K562 (cell line): ENCODE measurements at places on chromosomes 3 and 15. TPM values are rescaled to one million over a fixed set of nuclear protein-coding genes. Genes with fewer than 3 reads are reported as not detected.
A peak's percentile ranks its signal among the peaks of the same experiment; 100 is the strongest.

- peak; percentile 20 for DNase-seq
Measured at GRCh38 chr3:157248590-157249422, 88.9 kb upstream of the CCNL1 start.

GRCh38 chr3:11370191-11370590, 98.0 kb downstream of the ATG7 start:
- no peak for DNase-seq

- DNase-seq: no peak
Measured at GRCh38 chr15:63605816-63606215, 8.6 kb downstream of the FBXL22 start.

DNA sequence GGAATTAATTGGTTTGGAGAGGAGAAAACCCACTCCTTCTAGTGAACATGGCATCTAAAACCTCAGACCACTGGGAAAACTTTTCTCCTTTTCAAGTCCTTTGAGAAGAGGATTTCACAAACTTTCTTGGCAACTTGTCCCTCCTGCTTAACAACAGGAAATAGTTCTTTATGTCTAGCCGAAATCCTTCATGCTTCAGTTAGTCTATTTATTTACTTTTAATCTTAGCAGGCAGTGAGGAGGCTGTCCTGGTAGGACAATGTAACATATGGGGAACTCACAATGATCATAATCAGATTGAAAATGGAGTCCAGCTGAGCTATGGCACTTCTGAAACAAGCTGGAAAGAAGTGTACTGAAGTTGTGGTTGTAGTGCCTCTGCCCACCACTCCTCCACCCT, 50.6 kb downstream of the KY start:
- DNase-seq: no peak

Gene CCDC13
- 0.48 and 0.89 TPM in 2 replicates for polyA plus RNA-seq

GRCh38 chr3:66812136-66812535, 186.0 kb upstream of the KBTBD8 start:
- no peak for DNase-seq

DNA sequence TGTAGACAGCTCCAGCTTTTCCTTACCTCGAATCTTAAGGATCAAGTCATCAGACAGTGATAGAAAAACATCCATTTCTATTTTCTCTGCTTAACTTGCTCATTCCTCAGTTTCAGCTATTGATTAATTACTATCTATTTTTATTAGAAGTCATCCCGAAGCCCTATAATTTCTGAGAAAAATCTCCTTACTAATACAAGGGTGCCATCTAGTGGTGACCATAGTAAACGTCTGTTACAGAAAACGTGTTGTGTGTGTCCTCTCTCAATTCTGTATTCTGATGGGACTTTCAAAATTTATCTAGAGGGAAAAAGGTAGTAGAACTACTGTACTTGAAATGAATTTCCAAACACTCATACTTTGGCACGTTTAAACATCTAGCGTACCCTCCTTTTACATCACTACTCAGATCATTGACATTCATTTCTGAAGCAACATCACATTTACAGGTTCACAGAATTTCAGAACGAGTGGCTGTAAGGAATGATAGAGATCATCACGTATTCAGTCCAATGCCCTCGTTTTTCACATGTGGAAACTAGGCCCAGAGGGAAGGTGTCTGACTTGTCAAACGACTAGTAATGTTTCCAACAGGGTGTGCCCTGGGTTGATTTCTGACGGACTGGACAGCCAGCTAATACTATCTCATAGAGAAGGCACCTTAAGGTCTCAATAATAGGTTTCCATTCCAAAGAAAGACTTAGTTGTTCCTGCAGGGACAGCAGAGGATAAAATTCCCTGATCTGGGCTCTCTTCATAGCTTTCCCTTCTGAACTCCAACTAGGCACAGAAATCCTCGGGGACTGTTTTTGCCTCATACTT, 25.6 kb downstream of the HACD2 start:
- peak; percentile 45 for DNase-seq

DNA sequence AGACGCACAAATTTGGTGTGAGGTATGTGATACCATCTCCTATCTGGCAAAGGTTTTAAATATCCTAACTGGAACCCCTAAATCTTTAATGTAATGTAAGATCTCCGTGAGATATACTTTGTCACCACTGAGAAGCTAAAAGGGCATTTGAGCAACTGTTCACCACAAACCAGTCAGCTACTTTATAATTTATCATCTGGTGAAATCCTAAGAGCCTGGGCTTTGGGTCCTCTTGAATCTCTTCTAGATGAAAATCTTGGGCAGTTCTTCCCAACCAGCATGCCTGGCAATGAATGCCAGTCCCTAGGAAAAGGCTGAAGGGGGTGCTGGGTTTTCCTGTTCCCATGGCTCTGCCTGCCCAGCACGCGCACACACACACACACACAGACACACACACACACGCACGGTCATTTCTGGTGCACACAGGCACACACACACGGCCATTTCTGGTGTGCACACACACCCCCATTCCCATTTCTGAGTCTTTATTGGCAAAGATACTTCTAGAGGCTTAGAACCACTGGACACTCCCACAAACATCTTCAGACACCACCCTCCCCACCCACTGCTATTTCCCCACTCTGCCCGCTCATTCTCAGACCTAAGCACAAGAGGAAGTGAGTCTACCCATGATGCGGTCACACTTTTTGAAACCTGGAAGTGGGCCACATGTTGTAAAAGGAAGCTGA, 72.6 kb downstream of the MYO1E start:
- no peak for DNase-seq

DNA sequence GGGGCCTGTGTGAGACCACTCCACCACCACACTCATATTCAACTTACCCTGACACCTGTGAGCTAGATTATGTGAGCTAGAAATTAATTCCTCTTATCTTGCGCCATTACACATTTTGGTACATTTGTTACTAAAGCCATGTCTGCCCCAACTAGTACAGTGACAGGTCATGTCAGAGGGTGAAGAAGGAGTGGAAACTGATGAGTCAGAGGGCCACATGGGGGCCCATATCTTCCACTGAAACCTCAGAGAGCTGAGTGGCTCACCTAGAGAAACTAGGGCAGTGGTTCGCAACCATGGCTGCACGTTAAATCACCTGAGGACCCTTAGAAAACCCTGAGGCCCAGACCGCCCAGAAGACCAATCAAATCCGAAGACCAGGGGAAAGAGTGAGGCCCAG, 15.7 kb upstream of the MEF2A start:
- DNase-seq: peak; percentile 33

- DNase-seq: no peak
Measured at GRCh38 chr3:63519426-63519825, 133.0 kb upstream of the SNTN start.

Gene DGKG
- polyA plus RNA-seq: 0.01 and 0.35 TPM in 2 replicates

DNA sequence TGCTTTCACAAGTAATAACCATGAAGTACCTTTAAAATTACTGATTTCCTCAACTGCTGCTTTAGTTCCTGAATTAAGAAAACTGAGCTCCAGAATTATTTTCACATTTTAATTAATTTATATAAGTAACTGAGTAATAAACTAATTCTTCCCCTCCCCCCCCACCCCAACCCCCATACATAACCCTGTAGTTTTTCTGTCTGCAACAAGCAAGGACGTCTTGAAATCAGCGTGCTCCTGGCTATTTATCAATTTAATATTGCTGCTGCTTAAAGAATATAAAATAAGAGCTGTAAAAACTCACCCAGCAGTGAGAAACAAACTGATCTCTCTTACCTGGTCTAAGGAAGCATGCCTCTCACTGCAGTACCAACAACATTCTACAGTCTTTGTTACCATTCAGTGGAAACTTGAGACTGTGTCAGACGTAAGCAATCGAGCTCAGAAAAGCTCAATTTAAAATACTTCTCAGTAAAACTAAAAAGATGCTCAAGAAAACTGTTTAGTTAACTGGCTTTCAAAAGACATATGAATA, 121.0 kb downstream of the TFDP2 start:
- DNase-seq: peak; percentile 57

Gene CYP1A2
- polyA plus RNA-seq: not detected in 2 replicates

DNA sequence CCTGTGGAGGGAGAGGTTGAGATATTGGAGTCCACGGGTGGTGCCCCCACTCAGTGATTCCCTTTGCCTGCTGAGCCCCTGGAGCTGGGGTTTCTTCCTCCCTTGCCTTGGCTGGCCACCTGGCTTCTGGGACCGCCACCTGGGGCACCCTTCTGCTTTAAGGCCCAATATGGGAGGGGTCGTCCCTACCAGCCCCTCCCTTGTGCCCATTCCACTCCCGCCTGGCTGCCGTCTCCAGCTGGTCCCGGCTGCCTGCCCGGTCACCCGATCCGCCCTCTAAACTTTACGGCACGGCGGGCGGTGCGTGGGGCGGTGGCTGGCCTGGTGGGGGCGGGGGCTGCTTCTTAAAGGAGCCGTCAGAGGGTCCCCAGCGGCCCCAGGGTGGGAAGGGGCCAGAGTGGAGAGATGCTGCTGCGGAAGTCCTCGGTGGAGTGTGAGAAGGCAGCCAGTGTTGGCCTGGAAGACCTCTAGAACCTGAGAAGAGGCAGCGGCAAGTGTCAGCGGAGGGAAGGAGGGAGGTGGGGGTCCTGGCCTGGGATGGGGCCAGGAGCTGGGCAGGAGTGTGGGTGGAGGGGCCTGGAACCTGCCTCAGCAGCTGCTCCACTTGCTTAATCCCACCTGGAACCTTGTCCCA, 1.6 kb upstream of the SEMA3B start:
- DNase-seq: no peak

Gene LRRC3B
- polyA plus RNA-seq: not detected in 2 replicates

DNA sequence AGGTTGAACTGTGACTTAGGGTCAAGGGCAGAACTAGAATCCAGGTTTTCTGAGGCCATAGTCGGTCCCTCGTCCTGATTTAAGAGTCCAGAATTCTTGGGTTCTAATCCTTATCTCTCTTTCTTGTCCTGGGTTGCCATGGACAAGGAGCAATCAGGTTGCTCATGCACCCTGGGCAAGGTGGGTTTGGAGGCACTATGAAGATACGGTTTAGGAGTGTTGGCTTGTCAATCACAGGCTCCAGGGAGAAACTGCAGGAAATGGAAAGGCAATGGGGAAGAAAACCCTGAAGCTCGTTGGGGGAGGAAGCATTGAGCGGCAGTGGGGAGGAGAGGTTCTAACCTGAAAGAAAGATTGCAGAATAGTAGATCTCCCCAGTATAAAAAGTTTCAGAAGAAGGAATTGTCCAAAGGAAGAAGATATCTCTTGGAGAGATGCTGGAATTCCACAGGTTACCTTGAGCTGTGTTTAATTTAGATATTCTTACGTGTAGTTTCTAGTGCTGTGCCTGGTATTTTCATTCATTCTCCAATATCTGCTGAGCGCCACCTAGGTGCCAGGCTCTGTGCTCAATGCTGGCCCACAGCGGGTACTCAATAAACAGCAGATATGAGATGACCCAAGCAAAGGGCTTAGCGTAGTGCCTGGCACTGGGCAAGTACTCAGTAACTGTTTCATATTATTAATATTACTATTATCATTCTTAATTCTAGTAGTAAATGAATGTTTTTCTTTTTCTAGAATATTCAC, 2.0 kb downstream of the ACAN start:
- DNase-seq: no peak

Gene ZNF619
- 6.0 and 6.2 TPM in 2 replicates for polyA plus RNA-seq

GRCh38 chr3:73484656-73485248, 140.0 kb downstream of the PDZRN3 start:
- DNase-seq: no peak

Gene KLHL40
- polyA plus RNA-seq: not detected in 2 replicates

Gene SMCO1
- polyA plus RNA-seq: 0.05 TPM in 1 of 2 replicates, not detected in the other

Gene SNX22
- polyA plus RNA-seq: 1.7 and 2.0 TPM in 2 replicates

Gene IQCB1
- polyA plus RNA-seq: 27.9 and 28.6 TPM in 2 replicates

GRCh38 chr15:35721751-35722150, 175.8 kb upstream of the DPH6 start:
- DNase-seq: no peak

DNA sequence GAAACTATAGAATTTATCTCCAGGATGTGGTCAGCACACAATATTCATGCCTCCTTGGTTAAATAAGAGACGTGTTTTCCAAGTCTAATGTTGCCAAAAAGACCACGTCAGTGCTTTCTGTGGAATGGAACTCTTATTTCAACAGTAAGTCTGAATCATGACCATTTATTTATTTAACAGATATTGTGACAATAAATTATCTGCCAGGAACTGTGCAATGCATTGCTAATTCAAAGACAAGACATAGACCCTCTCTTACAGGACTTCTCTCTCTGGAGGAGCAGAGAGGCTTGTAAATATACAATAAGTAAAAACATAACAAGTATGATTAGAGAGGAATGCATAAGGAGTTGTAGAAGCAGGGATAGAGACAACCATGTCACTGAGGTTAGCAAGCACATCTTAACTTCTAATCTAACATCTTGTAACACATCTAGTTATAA, 227.5 kb downstream of the DTWD1 start:
- no peak for DNase-seq

Gene ASB14
- polyA plus RNA-seq: not detected in 2 replicates

- DNase-seq: no peak
Measured at GRCh38 chr15:93073465-93073952, 15.5 kb downstream of the RGMA start.

GRCh38 chr3:184666442-184666841, 45.4 kb downstream of the MAGEF1 start:
- no peak for DNase-seq

Gene FMN1
- 0.03 TPM in 1 of 2 replicates, not detected in the other for polyA plus RNA-seq

DNA sequence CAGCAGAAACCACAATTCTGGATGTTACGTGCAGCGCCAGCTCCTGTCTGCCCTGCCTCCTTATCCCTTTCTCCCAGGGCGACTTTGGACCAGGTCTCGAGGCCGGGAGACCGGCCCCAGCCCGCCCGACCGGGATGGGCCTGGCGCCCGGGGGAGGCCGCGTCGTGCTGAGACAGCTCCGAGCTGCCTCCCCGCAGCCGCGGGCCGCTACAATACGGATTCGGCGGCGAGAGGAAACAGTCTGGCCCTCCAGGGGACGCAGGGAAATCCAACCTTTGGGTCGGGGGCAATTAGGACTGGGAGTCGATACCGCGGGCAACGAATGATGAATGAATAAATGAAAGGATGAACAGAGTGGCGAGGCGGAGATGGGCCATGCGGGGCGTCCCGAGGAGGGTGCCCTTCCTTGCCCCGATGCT, 537 bp downstream of the GRAMD2A start:
- no peak for DNase-seq

DNA sequence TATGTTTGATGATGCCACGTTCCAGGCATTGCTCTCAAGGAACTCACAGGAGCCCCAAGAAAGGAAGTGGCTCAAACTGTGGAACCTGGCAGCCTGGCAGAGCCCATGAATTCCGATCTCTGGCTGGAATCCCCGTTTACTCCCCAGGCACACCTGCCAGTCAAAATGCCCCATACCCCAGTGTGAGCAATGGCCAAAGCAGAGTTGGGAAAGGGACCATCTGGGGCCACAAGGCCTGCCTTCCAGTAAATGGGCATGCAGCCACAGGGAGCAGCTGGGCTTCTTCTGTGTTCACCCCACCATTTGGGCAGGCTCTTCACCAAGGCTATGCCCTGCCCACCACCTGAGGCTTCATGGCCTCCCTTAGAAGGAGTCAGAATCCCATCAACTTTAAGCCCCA, 257.0 kb upstream of the GOLGA6L4 start:
- no peak for DNase-seq

Gene AMT
- 0.98 and 2.1 TPM in 2 replicates for polyA plus RNA-seq

- no peak for DNase-seq
Measured at GRCh38 chr3:186759231-186759930, 24.0 kb upstream of the EIF4A2 start.

- no peak for DNase-seq
Measured at GRCh38 chr3:65230261-65231139, 542.7 kb upstream of the ADAMTS9 start.

Gene SYNM
- polyA plus RNA-seq: 0.18 and 0.42 TPM in 2 replicates

Gene UBAP1L
- 0.44 and 0.70 TPM in 2 replicates for polyA plus RNA-seq

Gene RUVBL1
- polyA plus RNA-seq: 103 and 113 TPM in 2 replicates
